ENCODE measurements at places on chromosomes 16 and 17.

DNA sequence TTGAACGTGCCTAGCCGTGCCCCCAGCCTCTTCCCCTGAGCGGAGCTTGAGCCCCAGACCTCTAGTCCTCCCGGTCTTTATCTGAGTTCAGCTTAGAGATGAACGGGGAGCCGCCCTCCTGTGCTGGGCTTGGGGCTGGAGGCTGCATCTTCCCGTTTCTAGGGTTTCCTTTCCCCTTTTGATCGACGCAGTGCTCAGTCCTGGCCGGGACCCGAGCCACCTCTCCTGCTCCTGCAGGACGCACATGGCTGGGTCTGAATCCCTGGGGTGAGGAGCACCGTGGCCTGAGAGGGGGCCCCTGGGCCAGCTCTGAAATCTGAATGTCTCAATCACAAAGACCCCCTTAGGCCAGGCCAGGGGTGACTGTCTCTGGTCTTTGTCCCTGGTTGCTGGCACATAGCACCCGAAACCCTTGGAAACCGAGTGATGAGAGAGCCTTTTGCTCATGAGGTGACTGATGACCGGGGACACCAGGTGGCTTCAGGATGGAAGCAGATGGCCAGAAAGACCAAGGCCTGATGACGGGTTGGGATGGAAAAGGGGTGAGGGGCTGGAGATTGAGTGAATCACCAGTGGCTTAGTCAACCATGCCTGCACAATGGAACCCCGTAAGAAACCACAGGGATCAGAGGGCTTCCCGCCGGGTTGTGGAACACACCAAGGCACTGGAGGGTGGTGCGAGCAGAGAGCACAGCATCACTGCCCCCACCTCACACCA is 724 bp downstream of the GAA start:
- H3K27me3 ChIP-seq = no peaks in the 10 kb centered on the region
- H3K36me3 ChIP-seq = no peaks in the 10 kb centered on the region
- peaks cover 11% of the 10 kb centered on the region for H3K4me1 ChIP-seq
- H3K4me3 ChIP-seq = peak overlapping the region; percentile 76

DNA sequence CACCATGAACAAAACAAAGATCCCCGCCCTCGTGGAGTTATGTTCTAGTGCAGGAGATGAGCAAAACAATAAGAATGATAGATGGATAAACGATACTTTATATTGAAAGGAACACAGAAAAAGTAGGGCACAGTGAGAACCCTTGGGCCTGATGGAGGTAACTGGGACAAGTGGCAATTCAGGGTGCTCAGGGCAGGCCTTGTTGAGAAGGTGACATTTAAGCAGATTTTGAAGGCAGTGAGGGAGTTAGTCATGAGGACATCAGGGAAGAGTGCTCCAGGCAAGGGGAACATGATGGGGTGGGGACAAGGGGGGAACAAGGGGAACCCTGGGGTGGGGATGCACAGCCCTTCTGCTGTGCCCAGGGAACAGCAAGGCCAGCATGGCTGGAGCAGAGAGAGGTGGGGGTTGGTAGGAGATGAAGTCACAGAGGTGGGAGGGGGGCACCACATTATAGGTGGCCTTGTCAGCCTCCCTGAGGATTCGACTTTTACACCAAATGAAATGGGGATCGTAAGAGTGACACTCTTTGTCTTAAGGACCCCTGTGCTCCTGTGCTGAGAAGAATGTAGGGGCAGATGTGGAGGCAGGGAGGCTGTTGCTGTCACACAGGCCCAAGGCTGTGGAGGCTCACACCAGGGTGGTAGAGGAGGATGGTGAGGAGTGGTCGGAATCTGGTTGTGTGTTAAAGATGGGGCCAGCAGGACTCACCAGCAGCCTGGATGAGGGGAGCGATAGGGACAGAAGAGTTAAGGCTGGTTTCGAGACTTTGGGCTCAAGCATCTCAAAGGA is 9.2 kb upstream of the PRM1 start:
- no peak overlapping the region for H3K4me3 ChIP-seq
- no peak for DNase-seq
- H3K27me3 ChIP-seq = no peaks in the 10 kb centered on the region
- H3K27ac ChIP-seq = no peak overlapping the region

- no peaks in the 10 kb centered on the region for H3K27me3 ChIP-seq
- H3K4me3 ChIP-seq = no peak overlapping the region
- H3K27ac ChIP-seq = peak overlapping the region; percentile 94
- no peaks in the 10 kb centered on the region for H3K36me3 ChIP-seq
- H3K4me1 ChIP-seq = peaks cover 61% of the 10 kb centered on the region
These were observed 5.5 kb upstream of the PPL start for GRCh38 chr16:4942481-4942880.

DNA sequence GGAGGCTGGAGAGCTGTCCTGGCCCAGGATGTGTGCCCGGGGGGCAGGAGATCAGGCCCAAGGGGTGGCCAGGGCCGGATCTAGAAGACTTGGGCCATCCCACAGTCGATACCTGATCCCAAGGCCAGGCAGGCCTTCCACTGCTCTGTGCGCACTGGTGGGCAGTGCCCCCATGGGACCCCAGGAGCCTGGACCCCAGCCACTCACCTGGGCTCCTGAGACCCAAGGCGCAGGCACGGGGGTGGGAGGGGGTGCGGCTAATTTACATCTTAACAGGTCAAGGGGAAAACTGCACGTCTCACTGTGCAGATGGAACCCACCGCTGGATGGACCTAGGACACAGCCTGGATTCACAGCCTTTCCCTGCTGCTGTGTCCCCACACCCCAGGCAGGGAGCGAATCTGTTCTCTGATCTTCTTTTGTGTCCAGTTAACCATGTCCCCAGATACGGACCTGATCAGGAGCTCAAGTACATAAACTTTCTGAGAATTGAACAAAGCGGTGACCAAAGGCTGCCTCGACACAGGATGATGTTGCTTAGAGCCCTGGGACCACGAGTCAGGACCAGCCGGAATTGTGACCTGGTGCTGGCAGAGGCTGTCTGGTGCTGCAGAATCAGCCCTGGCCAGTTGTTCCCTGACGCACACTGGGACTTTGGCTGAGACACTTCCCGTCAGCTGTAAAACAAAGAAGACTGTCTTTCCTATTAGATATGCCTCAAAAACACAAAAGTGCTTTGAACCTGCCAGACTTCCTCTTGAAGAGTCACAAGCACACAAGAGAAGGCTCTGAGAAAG is 60.6 kb downstream of the TNFRSF13B start:
- no peak overlapping the region for H3K27ac ChIP-seq
- DNase-seq = no peak
- no peaks in the 10 kb centered on the region for H3K36me3 ChIP-seq
- H3K4me3 ChIP-seq = no peak overlapping the region

GRCh38 chr17:55453839-55454557 is 32.4 kb upstream of the MMD start:
- no peaks in the 10 kb centered on the region for H3K36me3 ChIP-seq
- H3K4me1 ChIP-seq = no peaks in the 10 kb centered on the region
- no peak overlapping the region for H3K27ac ChIP-seq
- H3K4me3 ChIP-seq = no peak overlapping the region

- H3K27ac ChIP-seq = no peak overlapping the region
- no peak overlapping the region for H3K4me3 ChIP-seq
- no peaks in the 10 kb centered on the region for H3K4me1 ChIP-seq
- no peak for DNase-seq
These were observed 10.7 kb upstream of the PIPOX start for GRCh38 chr17:29032013-29032856.

- no peak for DNase-seq
- no peaks in the 10 kb centered on the region for H3K36me3 ChIP-seq
- no peaks in the 10 kb centered on the region for H3K27me3 ChIP-seq
- no peak overlapping the region for H3K4me3 ChIP-seq
- no peaks in the 10 kb centered on the region for H3K4me1 ChIP-seq
These were observed 69.0 kb upstream of the AMZ2 start for GRCh38 chr17:68178831-68179230.

GRCh38 chr17:32341141-32341856 is 674 bp downstream of the C17orf75 start:
- no peaks in the 10 kb centered on the region for H3K36me3 ChIP-seq
- no peak for DNase-seq
- H3K4me1 ChIP-seq = peaks cover 12% of the 10 kb centered on the region
- H3K27ac ChIP-seq = peak overlapping the region; percentile 91
- H3K27me3 ChIP-seq = no peaks in the 10 kb centered on the region

GRCh38 chr16:65538976-65539375 is 417.1 kb upstream of the CDH11 start:
- no peak overlapping the region for H3K27ac ChIP-seq
- no peak overlapping the region for H3K4me3 ChIP-seq
- H3K4me1 ChIP-seq = no peaks in the 10 kb centered on the region
- H3K36me3 ChIP-seq = no peaks in the 10 kb centered on the region
- no peaks in the 10 kb centered on the region for H3K27me3 ChIP-seq

DNA sequence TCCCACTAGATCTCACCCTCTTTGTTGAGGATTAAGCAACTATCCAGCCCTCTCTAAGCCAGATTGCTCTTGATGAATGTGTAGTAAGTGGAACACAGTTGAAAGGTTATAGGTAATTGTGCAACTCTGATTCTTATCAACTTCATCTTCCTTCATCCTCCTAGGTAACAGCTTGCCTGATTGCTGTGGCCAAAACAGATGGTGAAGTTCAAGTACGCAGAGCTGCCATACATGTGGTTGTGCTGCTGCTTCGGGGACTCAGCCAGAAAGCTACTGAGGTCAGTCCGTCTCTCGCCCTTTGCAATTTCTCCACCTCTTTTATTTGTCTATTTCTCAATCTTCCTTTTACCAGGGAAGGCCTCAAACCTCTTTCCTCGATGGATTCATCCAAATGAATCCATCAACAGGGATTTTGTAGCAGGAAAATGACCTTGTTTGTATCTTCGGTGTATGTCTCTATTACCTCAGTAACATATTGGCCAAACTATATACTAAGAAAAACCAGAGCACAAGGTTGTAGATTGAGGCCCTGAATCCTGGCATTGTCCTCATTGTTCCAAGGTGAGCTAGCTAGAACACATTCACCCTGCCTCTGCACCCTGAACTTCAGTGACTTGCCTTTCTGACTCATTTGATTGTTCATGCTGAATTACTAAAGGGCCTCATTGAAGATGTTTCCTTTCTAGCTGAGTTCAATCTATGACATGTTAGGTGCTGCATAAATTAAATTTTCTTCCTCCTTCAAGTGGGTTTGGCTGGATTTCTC is 65.1 kb upstream of the HAS3 start:
- DNase-seq = no peak
- no peaks in the 10 kb centered on the region for H3K36me3 ChIP-seq
- no peak overlapping the region for H3K27ac ChIP-seq
- H3K27me3 ChIP-seq = no peaks in the 10 kb centered on the region

GRCh38 chr16:77190478-77191258 is at the start of gene MON1B:
Gene MON1B, plus strand, starts transcription at chr16:77191190. Its CDS starts 296 bp downstream, at chr16:77191486.
- H3K27me3 ChIP-seq = no peaks in the 10 kb centered on the region
- 0 out of 2 replicates have a peak, but pooled peaks cover 6% of the 10 kb centered on the region for H3K4me1 ChIP-seq
- H3K36me3 ChIP-seq = peaks cover 9% of the 10 kb centered on the region
- H3K27ac ChIP-seq = peak within 1 kb of the TSS; percentile 91
- peak; percentile 94 for DNase-seq

DNA sequence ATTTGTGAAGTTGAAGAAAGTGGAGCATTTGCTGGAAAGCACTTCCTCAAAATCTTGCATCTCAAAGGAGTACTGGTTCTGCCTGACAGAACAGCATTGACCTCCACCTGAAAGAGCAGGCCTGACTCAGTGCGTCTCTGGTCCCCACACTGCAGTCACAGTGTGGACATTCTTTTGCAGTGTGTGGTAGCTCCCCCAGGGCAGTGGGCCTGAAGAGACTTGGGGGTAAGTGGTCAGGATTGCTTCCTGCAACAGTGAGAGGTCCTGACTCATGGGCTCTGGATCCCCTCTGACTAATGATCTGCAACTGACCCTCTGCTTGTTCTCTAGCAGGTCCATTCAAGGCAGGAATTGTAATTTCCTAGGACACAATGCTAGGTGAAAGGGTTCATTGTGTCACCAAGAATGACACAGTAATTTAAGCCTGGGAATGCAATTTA is 204.9 kb upstream of the KCNJ16 start:
- DNase-seq = no peak
- no peaks in the 10 kb centered on the region for H3K4me1 ChIP-seq
- H3K36me3 ChIP-seq = no peaks in the 10 kb centered on the region

DNA sequence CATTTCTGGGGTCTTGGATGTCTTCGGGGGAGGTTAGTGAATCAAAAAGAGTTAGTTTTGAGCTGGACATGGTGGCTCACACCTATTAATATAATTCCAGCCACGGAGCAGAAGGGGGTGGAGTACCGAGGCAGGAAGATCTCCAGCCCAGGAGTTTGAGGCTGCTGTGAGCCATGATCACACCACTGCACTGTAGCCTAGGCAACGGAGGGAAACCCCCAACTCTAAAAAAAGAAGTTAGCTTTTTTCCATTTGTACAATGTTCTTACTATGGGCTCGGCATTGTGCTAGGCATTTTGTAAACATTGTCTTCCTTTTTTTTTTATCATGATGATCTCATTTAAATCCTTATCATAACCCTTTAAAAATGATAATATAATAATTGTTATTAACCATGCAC is 8.3 kb upstream of the SNF8 start:
- 0 out of 2 replicates have a peak overlapping the region, but pooled peaks have one; percentile 4 for H3K27ac ChIP-seq
- no peaks in the 10 kb centered on the region for H3K27me3 ChIP-seq
- H3K4me1 ChIP-seq = peaks cover 13% of the 10 kb centered on the region
- H3K36me3 ChIP-seq = no peaks in the 10 kb centered on the region

DNA sequence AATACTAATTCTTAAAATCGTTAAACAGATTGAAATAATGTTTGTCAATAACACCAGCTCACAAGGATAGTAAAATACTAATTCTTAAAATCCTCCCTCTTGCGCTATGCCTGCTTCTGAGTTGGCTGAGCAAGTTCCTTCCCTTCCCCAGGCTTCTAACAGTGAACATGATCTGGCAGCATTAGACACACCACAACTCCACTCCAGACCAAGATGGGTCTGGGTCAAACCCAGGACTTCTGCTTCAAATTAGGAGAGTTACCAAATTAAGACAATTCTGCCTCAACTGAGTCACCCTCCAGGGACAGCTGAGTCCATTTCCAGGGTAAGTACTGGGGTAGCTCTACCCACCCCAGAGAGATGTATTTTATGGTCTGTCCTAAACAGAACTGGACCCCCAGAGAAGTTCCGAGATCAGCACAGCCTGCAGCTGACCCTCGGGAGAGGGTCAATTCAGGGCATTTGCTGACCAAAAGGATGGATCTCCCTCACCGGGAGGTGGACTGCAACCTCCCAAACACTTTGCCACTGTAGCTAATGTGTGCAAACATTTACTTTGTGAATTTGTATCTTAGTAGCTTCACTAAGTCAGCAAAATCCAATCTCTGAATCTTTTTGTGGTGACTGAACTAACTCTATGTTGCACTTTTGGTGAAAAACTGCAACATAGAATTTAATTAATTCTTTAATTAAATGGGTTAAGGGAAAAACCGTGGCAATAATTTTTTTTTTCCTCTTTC is 48.8 kb downstream of the ADCY9 start:
- H3K27ac ChIP-seq = peak overlapping the region; percentile 45
- peaks cover 14% of the 10 kb centered on the region for H3K4me1 ChIP-seq
- H3K27me3 ChIP-seq = no peaks in the 10 kb centered on the region
- no peak overlapping the region for H3K4me3 ChIP-seq
- DNase-seq = no peak

- no peaks in the 10 kb centered on the region for H3K27me3 ChIP-seq
- no peak overlapping the region for H3K4me3 ChIP-seq
- DNase-seq = no peak
- no peaks in the 10 kb centered on the region for H3K4me1 ChIP-seq
- H3K36me3 ChIP-seq = no peaks in the 10 kb centered on the region
These were observed 35.8 kb downstream of the CPD start for GRCh38 chr17:30414486-30414885.

GRCh38 chr16:68533937-68534336 is 5.2 kb upstream of the ZFP90 start:
- H3K4me3 ChIP-seq = no peak overlapping the region
- no peaks in the 10 kb centered on the region for H3K4me1 ChIP-seq
- H3K27me3 ChIP-seq = no peaks in the 10 kb centered on the region
- no peak for DNase-seq

GRCh38 chr17:48526608-48527546 is 3.9 kb downstream of the HOXB1 start:
- H3K4me3 ChIP-seq = no peak overlapping the region
- DNase-seq = no peak
- no peaks in the 10 kb centered on the region for H3K27me3 ChIP-seq
- no peaks in the 10 kb centered on the region for H3K36me3 ChIP-seq
